Progenitor cell of endocrine pancreas (in vitro differentiated cells): ENCODE measurements at places on chromosomes 1 and 21.

DNA sequence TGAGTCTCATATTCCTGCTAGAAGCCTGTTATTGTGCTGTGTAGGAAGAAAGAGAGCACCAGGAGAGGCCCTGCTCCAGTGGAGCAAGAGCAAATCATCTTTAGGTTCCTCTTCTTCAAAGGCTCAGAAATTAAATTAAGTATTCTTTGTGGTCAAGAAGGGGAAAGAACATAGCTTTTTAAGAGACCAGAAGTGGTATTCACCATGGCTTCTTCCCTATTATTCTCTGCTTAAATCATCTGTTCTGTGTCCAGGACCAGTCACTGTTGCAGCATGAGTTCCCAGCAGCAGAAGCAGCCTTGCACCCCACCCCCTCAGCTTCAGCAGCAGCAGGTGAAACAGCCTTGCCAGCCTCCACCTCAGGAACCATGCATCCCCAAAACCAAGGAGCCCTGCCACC, 1.1 kb downstream of the SPRR1B start:
- no peak for DNase-seq

GRCh38 chr1:221228594-221228993, 349.4 kb downstream of the HLX start:
- no peak for DNase-seq

DNA sequence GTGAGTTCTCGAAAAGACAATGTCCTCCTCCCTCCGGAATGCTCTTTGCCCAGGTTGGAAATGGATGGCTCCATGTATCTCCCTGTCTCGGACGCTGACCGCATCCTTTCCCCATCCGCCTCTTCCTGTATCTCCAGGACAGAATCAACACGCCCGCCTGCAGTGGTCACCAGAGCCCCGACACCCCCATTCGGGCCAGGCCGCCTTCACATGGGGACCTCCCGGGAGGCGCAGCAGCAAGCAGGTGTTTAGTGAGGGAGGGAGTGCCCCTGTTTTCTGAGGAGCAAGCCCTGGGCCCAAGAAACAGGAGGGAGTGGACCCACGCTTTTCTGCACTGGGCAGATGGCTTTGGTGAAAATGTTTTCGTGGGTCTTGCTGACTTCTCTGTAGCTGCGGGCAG, 83.5 kb upstream of the TTC34 start:
- DNase-seq: no peak

DNA sequence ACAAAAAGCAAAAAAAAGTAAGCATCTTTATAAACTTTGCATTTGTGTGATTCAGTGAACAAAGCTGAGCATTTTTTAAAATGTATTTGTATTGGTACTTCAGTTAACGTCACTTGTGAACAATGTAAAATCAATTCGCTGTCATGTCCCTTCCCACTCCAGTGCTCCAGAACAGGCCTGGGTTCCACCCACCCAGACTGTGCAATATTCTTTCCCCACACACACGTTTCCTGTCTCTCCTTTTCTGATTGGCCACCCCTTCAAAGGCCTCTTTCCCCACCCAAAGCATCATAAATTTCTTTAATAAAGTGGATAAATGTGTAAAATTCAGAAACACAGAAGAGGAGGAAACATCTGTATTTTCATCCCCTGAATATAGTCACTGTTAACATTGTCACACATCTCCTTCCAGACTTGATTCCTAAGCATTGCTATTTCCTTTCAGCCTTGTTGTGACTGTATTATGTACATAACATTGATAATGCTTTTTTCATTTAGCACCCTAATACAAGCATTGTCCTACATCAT, 12.0 kb downstream of the CLEC20A start:
- DNase-seq: no peak

DNA sequence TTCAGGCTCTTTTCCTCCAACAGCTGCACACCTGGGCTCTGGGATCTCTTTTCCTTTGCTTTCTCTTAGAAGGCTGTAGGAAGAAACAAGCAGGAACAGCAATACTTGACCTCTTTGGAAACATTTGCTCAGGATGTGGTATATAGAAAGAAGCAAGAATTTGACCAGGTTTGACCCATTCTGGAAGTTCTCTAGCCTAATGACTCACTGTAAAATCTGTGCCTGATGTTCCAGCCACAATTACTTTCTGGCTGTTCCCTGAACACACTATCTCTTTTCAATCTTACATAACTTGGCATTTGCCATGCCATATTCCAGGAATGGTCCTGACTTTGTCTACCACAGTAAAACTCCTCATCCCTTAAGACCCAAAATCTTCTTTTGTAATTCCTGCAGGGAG, 419.9 kb upstream of the DAB1 start:
- no peak for DNase-seq

DNA sequence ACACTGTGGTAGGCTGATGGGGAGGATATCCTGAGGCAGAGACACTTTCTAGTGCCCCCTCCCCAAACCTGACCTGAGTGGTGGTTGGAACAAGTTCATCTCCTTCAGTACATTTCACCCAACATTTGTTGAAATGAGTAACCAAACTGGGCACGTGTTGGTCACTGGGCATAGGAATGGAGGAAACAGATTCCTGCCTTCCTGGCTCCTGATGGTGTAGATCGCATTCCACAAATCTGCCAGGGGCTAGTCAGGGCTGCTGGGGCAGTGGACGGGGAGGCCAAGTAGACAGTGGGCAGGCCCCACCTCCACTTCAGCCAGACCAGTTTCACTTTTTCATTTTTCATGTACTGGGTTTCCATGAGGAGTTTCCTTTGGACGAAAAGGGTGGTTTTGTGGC, 16.5 kb upstream of the ALX3 start:
- DNase-seq: no peak
